Left ventricle myocardium superior (tissue), 1 donor: ENCODE measurements at places on chromosomes 7 and 10. TPM values are rescaled to one million over a fixed set of nuclear protein-coding genes. Genes with fewer than 3 reads are reported as not detected.

DNA sequence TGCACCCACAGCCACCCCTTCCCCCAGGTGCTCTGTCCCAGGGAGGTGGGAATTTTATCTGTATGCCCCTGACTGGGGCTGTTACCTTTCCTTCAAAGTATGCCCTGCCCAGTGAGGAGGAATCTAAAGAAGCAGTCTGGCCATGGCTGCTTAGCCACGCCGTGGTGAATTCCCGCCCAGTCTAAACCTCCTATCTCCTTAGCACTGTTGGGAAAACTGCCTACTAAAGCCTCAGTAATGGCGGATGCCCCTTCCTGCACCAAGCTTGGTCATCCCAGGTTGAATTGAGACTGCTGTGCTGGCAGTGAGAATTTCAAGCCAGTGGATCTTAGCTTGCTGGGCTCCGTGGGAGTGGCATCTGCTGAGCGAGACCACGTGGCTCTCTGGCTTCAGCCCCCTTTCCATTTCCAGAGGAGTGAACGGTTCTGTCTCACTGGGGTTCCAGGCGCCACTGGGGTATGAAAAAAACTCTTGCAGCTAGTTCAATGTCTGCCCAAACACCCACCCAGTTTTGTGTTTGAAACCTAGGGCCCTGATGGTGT, 87.2 kb downstream of the ABCC2 start:
- DNase-seq, result no peak

GRCh38 chr7:33262476-33262875, 133.1 kb downstream of the BBS9 start:
- no peak for DNase-seq

GRCh38 chr10:75836064-75836463, 404.6 kb downstream of the LRMDA start:
- no peak for DNase-seq

GRCh38 chr7:83610649-83611304, 38.2 kb downstream of the SEMA3E start:
- no peak for DNase-seq

The EPHA1 gene
- total RNA-seq, result not detected

The CAV2 gene
- total RNA-seq, result 204 TPM

The CCDC172 gene
- total RNA-seq, result not detected

DNA sequence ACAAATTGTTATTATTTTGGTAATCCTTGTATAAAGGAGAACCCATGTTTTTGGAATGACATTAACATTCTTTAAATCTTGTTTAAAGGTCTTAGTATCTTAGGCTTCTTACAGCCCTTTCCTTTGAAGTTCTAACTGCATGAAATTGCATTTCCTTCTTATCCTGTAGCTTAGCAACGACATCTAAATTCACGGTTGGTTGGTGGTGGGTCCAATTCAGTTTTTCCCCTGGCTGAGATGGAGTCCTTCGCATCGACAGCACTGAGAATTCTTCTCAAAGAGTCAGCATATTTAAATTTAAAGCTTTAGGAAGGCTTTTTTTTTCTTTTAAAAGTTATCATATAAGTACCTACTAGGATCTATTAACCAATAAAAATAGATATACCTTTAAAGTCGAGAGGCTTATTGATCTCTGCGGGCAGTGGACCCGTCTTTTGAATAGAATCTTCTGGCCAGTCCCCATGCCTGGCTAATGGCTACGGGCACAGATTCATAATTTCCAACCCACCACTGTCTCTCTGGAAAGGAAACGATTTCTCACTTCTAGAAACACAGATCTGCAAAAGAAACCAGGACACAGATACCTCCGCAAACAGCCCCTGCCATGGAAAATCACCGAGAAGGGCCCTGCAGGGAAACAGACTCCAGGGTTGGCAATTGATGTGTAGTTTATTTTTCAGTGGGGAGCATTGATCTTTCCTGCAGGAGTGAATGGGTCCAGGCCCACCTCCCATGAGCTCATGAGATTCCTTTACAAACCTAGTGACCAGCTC, 63.4 kb downstream of the RAMP3 start:
- no peak for DNase-seq

DNA sequence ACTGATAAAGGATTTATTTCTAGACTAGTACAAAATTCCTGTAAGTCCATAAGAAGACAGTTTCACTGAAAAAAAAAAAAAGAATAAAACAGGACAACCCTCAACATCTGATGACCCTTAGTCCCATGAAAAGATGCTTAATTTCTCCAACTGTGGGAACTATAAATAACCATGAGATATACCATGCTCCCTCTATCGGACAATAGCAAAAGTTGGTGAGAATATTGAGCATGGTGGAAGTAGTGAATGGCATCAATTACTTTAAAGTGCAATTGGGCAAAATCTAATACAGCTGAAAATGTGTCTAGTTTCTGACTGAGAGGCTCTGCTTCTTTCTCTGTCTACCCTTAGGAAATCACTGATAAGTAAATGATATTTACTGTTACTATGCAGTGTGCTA, 348.8 kb downstream of the SUGCT start:
- no peak for DNase-seq

GRCh38 chr7:22979861-22980260, 34.1 kb downstream of the HYCC1 start:
- DNase-seq, result no peak

GRCh38 chr10:19756919-19757318, 59.3 kb upstream of the PLXDC2 start:
- DNase-seq, result no peak

DNA sequence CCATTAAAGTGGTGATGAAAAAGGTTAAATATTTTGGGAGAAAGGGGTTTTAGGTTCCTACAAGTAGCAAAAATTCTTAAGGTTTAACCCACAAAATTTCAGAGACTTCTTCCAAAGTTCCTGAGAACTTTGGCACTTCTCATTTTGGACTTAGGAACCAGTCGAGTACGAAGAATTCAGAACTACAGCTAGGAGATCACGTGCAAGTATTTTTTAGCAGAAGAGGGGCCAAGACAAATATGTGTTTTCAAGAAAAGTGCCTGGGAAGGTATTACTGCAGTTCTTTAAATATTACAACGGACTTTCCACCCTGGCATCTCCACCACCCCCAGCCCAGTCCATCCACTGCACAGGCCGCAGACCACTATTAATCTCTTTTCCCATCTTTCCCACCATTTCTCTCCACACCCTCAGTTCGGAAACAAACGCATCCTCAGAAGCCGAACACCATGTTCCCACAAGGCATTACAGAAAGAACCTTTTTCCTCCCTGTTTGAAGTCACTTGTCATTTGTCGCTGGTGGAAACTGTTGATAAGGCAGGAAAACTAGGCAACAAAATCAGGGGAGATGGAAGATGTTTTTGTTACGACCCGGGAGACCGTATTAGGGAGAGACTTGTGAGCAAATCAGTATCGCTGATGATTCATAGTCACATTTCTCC, 7.1 kb downstream of the INHBA start:
- DNase-seq, result no peak

DNA sequence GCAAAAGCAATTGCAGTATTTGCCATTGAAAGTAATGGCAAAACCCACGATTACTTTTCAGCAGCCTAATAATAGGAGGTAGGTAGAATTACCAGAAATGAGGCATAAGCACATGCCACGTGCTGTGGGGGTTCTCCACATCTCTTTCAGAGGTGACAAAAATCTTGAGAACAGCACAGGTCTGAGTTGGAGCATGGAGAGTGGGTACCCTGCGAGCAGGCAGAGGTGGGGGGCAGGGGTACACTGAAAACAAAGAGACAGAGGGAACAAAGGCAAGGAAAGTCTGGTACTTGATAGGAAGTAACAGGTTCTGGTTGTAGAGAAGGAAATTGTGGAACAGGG, 75.9 kb downstream of the FAM107B start:
- no peak for DNase-seq

- no peak for DNase-seq
Measured at GRCh38 chr10:53135213-53135896, 362.8 kb upstream of the MBL2 start.

- no peak for DNase-seq
Measured at GRCh38 chr7:129853661-129854268, 99.0 kb downstream of the UBE2H start.

DNA sequence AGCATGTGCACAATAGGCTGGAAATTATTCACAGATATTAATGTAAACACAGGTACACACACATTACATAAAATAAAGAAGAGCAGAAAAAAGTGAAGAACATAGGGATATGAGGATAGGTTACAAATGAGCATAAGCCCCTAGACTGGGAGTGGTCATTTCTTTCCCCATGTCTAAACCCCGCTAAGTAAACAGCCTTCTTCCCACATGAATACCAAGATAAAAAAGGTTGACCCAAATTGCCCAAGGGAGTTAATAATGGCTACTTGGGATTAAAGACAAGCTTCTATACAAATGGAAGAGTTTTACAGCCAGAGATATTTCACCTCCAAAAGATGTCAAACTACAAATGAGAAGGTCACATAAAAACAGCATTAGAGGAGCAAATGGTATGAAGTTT, 527.1 kb upstream of the CELF2 start:
- no peak for DNase-seq

The CPA4 gene
- 0.77 TPM for total RNA-seq

GRCh38 chr7:36690514-36691187, 33.6 kb downstream of the AOAH start:
- no peak for DNase-seq

DNA sequence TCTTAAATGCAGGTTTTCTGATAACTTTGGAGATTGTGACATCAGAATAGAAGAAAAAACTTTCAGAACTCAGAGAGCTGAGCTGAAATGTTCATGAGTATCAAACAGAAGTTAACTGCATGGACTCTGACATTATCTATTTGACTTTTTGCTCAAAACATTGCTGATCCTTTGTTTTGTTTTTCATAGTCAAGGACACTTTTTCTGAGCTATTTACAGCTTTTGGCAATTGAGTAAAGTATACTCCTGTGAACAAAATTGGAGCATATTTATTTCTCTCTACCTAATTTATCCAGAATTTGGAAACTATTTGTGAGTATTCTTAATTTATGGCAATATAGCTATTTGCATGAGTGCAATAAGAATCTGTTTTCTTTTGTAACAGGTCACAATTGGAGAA, 11.1 kb downstream of the KCP start:
- no peak for DNase-seq

- no peak for DNase-seq
Measured at GRCh38 chr10:79238158-79238520, 109.1 kb upstream of the PPIF start.

DNA sequence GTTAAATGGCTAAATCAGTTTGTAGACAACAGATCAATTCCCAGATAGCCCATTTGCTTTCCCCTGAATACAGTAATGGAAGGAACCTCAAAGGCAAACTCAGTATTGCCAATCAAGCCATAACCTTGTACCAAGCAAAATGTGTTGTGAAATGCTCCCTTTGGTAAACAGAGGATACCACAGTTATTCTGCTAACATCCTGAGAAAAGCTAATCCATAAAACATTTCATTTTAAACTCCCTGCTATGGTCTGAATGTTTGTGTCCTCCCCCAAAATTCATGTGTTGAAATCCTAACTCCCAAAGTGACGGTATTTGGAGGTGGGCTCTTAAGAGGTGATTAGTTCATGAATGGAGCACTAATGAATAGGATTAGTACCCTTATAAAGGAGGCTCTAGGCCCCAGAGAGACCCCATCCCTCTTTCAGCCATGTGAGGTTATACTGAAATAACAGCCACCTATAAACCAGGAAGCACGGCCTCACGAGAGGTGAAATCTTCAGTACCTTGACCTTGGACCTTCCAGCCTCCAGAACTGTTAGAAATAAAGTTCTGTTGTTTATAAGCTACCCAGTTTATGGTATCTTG, 89.3 kb upstream of the RNF148 start:
- DNase-seq, result no peak

The OR13A1 gene
- not detected for total RNA-seq
